ENCODE measurements at places on chromosomes 11 and 22. TPM values are rescaled to one million over a fixed set of nuclear protein-coding genes. Genes with fewer than 3 reads are reported as not detected.

Gene RCOR2
- 0.58 TPM for total RNA-seq

Gene CYB561A3
- total RNA-seq: 41.6 TPM

- H3K4me1 ChIP-seq: peaks cover 29% of the 10 kb centered on the region
- peaks cover 16% of the 10 kb centered on the region for H3K36me3 ChIP-seq
- no peak for DNase-seq
- H3K27me3 ChIP-seq: no peaks in the 10 kb centered on the region
- H3K4me3 ChIP-seq: peak overlapping the region; percentile 64
Observed at GRCh38 chr11:2902784-2903671, 17.5 kb upstream of the CDKN1C start.

DNA sequence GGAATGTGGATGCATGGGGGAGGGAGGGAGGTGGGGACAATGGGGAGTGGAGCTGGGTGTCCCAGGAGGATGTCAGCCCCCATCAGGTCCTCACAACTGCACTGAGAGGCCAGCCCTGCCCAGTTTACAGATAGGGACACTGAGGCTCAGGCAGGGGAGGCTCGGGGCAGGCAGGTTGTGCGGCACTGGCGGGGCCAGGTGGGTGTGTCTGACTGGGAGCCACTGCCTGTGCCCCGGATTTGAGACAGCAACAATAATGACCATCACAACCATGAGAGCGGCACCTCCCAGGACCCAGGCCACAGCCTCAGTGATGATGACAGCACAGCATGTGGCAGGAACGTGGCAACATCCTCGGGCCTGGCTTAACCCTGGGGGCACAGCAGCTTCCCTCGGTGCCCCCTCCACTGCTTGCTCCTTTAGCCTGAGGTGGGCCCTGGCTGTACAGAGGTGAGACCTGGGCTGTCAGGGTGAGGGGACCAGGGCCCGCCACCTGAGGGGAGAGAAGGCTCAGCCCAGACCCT is 32.0 kb downstream of the SHISAL1 start:
- H3K27ac ChIP-seq: no peak overlapping the region
- peaks cover 9% of the 10 kb centered on the region for H3K27me3 ChIP-seq
- no peak for DNase-seq
- H3K4me3 ChIP-seq: no peak overlapping the region
- no peaks in the 10 kb centered on the region for H3K4me1 ChIP-seq

DNA sequence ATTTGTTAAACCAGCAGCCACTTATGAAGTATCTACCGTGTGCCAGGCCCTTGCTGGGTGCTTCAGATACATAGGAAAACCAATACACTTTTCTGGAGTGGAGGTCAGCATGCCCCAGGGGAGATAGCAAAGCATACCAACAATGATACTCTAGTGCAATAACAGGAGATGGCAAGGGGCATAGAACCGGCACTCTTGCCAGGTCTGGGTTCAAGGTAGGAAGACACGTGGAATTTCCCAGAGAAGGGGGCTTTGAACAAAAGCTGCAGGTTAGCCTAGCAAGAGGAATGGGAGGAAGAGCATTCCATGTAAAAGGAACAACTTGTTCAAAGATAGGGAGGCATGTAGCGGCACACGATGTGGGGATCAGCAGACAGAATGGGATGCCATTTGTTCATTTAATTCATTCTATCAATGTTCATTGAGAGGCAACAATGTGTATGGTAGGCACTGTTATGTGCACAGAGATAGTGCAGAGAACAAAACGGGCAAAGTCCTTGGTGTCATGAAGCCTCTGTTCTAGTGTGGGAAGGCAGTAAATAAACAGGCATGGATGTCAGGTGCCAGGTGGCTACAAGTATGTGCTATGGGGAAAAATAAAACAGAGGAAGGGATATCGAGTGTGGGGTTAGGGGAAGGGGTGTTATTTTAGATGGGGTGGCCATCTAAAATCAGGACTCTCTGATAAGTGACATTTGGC is 162.6 kb upstream of the E2F8 start:
- H3K27ac ChIP-seq: no peak overlapping the region
- no peak overlapping the region for H3K4me3 ChIP-seq
- no peak for DNase-seq
- H3K36me3 ChIP-seq: no peaks in the 10 kb centered on the region
- H3K4me1 ChIP-seq: no peaks in the 10 kb centered on the region
- peaks cover 9% of the 10 kb centered on the region for H3K27me3 ChIP-seq

DNA sequence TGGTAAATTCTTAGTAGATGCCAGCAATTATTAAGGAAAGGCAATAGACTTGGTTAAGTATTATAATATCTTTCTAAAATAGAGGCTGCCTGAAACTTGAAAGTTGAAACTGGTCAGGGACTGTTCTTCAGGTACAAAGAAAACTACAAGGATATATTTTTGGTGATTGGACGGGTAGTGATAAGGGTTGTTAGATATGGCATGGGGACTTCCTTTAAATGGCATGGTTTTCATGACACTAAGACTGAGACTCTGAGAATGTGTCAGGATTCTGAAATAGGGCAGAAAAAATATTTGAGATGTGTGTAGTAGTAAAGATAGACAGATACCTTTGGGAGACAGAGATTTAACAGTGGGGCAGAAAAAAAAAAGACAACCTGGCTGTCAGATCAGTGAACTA is 108.4 kb upstream of the SLC5A12 start:
- no peak overlapping the region for H3K27ac ChIP-seq
- no peaks in the 10 kb centered on the region for H3K27me3 ChIP-seq
- H3K4me3 ChIP-seq: no peak overlapping the region

- H3K36me3 ChIP-seq: peaks cover 30% of the 10 kb centered on the region
- H3K4me1 ChIP-seq: no peaks in the 10 kb centered on the region
- DNase-seq: no peak
- no peak overlapping the region for H3K27ac ChIP-seq
- no peaks in the 10 kb centered on the region for H3K27me3 ChIP-seq
Observed at GRCh38 chr22:45843986-45844385, 133.0 kb downstream of the WNT7B start.
